ENCODE measurements at places on chromosomes 1 and 21.
A peak's percentile ranks its signal among the peaks of the same experiment; 100 is the strongest.

- DNase-seq, result no peak
Measured at GRCh38 chr1:21911205-21912001, 25.7 kb downstream of the HSPG2 start.

DNA sequence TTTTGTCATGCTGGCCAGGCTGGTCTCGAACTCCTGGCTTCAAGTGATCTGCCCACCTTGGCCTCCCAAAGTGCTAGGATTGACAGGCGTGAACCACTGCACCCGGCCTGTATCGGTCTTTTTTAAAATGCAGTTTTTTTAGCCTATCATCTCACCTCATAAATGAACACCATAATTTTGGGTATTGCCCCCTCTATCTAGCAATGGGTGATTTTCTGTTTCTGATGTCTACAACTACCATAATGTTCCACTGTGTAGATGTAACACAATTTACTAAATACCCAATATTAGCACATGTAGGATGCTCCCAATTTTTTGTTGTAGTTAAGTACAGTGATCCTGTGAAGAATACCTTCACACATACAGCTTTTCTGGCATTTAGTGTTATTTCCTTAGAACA, 2.0 kb upstream of the CAMTA1 start:
- no peak for DNase-seq

GRCh38 chr1:208243967-208244916, at the start of gene PLXNA2:
TSS of gene PLXNA2 (minus strand) at chr1:208244384. CDS start at chr1:208217922, 26,462 bp downstream.
- DNase-seq, result peak; percentile 72

DNA sequence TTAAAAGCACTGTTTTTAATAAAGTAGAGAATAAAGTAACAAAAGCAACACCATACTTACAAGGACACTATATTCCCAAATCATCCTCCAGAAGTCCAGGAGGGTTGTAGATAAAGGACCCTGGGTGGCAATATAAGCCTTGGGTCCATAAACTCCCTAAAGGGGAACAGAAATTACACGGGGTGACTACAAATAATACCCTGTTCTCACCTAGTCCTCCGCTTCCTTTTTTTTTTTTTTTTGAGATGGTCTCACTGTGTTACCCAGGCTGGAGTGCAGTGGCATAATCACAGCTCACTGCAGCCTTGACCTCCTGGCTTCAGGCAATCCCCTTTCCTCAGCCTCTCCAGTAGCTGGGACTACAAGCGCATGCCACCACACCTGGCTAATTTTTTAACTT, 13.1 kb downstream of the PTPN22 start:
- no peak for DNase-seq

GRCh38 chr1:19353596-19353995, 41.5 kb downstream of the SLC66A1 start:
- DNase-seq, result no peak

DNA sequence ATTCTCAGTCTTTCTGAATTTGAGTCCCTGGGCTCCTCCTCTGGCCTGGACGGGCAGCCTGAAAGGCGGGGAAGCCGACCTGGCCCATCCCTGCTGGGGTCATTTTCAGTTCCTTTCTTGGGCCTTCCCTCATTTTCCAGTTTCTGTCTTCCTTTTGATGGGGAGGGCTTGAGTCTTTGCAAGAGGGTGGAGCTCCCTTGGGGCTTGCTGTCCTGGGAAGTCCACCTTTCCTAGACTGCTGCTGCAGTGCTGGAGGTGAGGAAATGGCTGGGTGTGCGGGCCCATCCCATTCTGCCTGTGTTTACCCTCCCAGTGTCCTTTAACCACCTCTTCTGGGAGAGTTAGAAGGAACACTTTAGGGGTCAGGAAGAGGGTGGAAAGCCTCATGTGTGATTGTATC, 40.4 kb upstream of the SYNC start:
- DNase-seq, result no peak

DNA sequence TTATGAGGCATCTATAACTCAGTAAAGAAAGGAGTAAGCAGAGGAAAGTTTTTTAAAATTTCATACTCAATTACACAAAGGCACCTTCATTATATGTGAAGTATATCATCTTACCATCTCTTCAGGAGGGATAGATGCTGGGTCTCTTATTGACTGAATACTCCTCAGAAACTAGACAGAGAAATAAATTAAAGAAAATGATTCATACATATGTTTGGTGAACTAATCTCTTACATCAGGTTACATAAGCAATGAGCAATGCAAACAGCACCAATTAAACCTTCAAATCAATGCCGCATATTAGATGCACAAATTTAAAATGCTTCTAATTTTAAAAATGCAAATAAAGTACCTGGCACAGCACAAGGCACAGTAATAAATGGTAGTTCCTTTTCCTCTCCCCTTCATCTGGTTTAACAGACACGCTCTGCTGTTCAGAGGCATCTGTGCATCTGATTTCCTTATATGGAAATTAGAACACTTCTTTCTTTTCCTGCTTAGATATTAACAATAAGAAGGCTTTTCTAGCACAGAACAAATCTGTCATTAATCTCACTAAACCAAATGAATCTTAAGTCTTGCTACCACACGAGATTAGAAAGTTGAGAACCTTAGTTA, 20.0 kb downstream of the SCYL3 start:
- no peak for DNase-seq

- no peak for DNase-seq
Measured at GRCh38 chr1:111988743-111989453, 570 bp downstream of the KCND3 start.

- DNase-seq, result no peak
Measured at GRCh38 chr1:237527761-237528160, 363.0 kb downstream of the ZP4 start.

GRCh38 chr1:245768596-245768995, 613.8 kb downstream of the KIF26B start:
- DNase-seq, result no peak

GRCh38 chr1:23556635-23557470, 2.4 kb downstream of the ID3 start:
- DNase-seq, result no peak

DNA sequence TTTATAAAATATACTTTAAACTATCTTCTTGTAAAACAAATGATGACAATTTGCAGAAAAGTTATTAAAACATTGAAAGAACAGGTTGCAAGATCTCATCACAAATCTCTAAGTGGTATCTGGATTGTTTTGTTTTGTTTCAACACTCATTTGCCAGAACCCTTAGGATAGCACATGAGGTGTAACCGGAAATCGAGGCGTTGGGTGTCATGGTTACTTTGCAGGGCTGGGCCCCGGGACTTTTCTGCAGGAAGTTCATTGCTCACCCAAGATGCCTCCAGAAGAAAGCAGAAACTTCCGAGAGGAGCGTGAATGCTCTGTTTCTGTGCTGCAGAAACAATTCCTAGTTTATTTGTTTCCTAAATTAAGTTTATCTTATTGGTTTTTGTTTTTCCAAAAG, 2.5 kb downstream of the DISC1 start:
- peak; percentile 91 for DNase-seq

DNA sequence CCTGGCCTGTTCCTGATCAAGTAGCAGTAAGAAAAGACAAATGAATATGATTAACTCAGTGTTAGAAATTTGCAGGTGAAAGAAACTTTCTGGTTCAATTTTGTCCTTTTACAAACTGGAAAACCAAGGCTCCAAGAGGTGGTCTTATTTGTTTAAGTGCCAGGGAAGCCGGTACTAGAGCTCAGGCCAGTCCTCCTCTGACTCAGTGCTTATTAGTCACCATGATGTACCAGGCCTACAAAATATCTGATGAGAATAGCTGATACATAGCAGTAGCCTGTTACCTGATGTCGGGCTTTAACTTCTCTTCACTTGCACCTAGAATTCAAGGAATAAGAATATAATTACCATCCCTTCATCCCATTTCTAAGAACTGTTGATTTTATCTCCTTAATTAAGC, 394.8 kb downstream of the LMX1A start:
- DNase-seq, result no peak

DNA sequence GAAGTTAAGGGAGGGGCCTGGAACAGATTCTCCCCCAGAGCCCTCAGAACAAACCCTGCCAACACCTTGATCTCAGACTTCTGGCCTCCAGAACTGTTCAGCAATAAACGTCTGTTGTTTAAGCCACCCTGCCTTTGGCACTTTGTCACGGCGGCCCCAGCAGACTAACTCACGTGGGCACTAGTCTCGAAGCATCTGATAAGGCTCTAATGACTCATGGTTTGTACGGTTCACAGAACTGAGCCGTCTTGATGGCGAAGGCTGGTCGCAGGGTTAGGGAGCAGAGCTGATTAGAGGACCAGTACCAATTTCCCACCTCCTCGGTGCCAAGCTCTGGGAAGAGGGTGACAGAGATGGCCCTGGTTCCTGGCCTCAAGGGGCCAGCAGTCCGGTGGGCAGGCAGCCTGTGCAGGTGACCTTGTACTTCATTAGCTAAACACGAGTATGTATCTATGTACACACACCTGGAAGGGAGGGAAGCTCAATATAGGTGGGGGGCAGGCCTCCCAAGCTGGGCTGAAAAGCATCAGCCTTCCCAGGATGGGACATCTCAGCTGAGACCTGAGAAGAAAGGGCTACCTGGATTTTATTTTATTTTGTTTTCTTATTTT, 112.8 kb downstream of the MRPS6 start:
- peak; percentile 81 for DNase-seq

- DNase-seq, result no peak
Measured at GRCh38 chr1:59544615-59545293, 247.9 kb downstream of the FGGY start.

- DNase-seq, result no peak
Measured at GRCh38 chr1:21295002-21295401, 4.7 kb upstream of the ECE1 start.

DNA sequence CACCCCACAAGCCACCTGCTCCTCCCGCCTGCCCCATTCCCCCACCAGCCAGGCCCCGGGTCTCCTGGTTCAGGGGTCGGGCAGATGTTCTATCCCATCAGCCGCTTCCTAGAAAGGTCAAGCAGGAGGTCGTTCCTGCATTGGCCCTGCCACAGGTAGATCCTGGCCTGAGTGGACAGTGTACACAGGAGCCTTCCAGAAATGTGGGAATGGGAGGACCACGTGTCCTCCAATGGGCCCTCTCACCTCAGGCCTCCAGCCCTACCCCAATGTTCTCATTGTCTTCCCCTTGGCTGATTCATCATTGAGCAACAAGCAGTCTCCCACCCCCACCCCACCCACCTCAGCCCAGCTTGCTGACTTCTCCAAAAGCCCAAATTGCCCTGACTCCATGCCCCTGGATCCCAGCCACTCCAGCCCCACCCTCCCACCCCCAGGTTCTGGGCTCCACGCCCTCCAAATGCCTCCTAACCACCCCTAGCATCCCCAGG, 2.1 kb downstream of the S100A16 start:
- DNase-seq, result no peak

- DNase-seq, result peak; percentile 40
Measured at GRCh38 chr1:160046494-160047110, 14.8 kb upstream of the PIGM start.

DNA sequence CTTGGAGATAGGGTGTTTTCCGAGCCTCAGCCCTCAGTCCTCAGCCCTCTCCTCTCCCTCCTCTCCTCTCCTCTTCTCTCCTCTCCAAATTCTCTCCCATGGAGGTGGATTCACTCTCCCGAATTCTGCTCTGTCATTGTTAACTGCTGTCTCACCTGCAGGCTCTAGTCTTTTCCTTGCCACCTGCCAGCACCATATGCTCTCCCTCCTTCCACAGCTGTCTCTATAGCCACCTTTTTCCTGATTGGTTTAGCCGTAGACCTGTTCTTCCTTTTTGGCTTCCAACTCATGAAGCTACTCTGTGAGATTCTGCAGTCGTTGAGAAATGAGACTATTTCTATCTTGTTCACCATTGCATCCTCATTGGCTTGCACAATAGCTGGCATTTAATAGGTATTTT, 19.7 kb downstream of the COG2 start:
- DNase-seq, result no peak

DNA sequence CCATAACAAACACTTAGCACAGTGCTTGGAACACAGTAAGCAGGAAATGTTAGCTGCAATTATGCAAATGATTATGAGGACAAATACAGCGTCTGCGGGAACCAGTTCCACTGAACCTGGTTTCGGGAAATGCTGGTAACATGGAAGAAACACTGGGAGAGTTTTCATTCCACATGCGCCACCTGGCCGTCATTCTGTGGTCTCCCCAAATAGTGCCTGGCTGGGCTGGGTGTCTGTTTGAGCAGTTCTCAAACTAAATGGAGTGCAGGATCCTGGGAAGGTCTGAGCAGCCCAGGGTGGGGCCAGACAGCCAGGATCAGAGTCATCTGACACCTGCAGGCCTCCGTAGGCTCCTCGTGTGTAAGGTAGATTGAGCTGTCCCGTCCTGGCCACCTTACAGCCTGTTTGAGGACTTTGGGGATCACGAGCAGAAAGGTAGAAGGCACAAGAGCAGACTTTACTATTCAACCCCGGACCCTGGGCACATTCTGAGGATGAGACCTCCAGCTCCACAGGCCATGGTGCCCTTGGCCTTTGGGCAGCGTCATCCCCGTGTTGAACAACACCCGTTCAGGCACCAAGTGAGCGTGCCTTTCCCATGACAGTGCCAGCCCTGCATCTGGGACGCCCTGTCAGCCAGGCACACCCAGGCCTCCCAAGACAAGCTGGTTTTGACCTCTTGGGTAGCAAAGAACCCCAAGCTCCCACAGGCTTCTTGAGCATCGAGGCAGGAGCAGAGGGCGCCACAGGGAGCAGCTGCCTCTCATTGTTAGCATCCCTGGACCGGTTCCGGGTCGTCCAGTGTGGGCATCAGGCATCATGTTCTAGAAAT, 101.9 kb downstream of the PRDM2 start:
- peak; percentile 83 for DNase-seq

DNA sequence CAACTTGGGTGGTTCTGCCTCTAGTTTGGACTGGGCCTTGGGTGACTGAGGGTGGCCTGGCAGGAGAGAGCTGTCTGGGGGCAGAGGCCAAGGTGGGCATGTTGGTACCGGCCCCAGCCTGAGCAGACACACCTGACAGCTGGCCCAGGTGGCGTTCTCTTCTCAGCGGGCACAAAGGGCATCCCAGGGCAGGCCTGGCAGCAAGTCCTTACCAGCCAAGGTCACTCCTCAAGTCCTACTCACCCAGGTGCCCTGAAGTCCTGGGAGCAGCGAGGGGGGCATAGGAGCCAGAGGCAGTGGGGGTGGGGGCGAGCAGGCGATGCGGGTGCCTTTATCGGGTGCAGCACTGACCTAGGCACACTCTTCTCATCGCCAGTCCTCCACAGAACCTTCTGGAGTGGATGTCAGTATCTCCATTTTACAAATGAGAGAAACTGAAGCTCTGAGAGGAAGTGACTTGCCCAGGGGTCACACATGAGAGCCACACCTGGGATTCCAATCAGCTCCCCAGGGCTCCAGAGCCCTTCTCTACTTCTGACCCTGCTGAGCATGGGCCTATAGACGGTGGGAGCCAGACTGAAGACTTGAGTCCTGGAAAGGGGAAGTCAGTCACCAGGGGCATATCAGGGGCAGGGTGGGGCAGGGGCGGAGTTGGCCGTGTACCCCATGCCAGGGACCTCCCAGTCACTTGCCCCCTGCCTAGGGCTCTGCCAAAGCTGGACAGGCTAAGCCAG, 587 bp upstream of the SLC25A34 start:
- no peak for DNase-seq
